ENCODE measurements at places on chromosomes 16 and 17. TPM values are rescaled to one million over a fixed set of nuclear protein-coding genes. Genes with fewer than 3 reads are reported as not detected.

FOXC2 gene
- 1.0 TPM for total RNA-seq

OR1F1 gene
- not detected for total RNA-seq

TMEM235 gene
- total RNA-seq = not detected

TMEM204 gene
- total RNA-seq = 26.3 TPM

KRT34 gene
- not detected for total RNA-seq

PYDC1 gene
- total RNA-seq = not detected

KCNH4 gene
- total RNA-seq = not detected

ALOX12 gene
- not detected for total RNA-seq

SLC5A11 gene
- total RNA-seq = 0.66 TPM

FBXL16 gene
- not detected for total RNA-seq

UBALD2 gene
- total RNA-seq = 38.9 TPM

PIRT gene
- not detected for total RNA-seq

MT1E gene
- 375 TPM for total RNA-seq

SEBOX gene
- not detected for total RNA-seq

CCL14 gene
- total RNA-seq = 9.4 TPM

C16orf74 gene
- 1.3 TPM for total RNA-seq

SPDYE4 gene
- total RNA-seq = not detected

ADCY9 gene
- 84.9 TPM for total RNA-seq

KRTAP3-2 gene
- not detected for total RNA-seq

Data from gastrocnemius medialis (tissue), 4 donors.